ENCODE measurements at places on chromosomes 7 and 10.

- no peak for DNase-seq
Measured at GRCh38 chr7:47652591-47652990, 70.7 kb upstream of the TNS3 start.

GRCh38 chr7:117332031-117332430 lies 9.2 kb upstream of the WNT2 start:
- DNase-seq, result no peak

DNA sequence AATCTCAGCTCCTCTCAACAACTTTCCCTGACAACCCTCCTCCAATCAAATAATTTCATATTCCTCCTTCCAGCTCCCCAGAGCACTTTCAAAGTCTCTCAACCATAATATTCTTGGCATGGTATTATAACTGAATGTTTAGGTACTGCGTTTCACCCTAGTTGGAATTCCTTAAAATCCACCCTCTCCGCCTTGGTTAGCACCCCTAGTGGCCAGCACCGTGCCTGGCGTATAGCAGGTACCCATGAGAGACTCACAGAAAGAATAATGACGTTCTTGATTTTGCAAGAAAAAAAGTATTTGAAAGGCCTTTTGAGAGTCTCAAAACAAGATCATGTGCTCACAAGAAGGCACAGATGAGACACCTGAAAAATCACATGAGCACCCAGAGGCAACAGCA lies 50.9 kb downstream of the GLI3 start:
- no peak for DNase-seq

DNA sequence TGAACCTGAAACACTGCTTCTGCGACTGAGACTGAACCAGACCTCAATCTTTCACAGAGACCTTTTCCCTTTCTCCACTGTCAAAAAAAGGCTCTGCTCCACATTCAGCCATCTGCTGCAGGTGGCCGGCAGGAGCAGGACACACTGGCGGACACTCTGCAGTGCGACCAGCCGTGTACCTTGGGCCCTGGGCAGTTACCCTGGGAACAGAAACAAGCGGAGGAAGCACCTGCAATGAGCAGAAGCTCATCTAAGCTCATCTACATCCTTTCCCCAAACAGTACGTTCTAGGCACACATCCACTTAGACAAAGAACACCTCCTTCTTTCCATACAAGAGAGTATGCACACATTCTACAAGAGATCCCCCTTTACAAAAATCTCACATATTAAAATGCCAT lies 22.8 kb downstream of the VOPP1 start:
- no peak for DNase-seq

DNA sequence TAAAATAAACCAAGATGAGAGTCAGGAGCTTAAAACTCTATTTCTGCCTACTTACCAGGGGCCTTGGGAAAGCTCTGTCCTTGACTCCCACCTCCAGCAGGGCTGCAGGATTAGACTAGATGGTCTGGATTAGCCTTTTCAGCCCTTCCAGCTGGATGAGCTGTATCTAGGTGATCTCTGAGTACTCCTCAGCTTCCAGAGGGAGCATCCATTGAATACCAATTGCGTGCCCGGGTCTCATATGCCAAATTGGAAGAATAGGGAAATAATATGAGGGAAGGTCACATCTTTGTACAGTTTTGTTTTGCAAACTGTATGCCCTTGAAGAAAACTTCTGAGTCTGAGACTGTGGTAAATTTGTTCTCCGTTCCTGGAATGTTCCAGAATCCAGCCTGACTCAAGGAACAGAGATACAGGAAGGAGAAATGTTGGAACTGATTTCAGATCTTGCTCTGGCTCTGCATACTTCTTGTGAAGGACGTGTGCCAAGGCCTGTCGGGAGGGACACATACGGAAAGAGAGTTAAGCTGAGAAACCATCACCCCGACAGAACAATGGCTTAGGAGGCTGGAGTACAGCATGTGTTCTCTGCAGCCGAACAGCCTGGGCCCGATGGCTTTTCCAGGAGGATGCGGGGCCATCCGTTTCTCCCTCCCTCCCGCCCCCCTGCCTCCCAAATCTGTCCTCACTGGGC lies 44.9 kb downstream of the MINDY4 start:
- DNase-seq, result no peak

GRCh38 chr7:129713544-129713943 lies 102.0 kb downstream of the NRF1 start:
- no peak for DNase-seq

All from CD4-positive, alpha-beta T cell treated with Interleukin-17A for 4 hours (primary cell).